ENCODE measurements at places on chromosomes 7 and 10. TPM values are rescaled to one million over a fixed set of nuclear protein-coding genes. Genes with fewer than 3 reads are reported as not detected.

GRCh38 chr10:62514079-62514693 lies 140.0 kb downstream of the ZNF365 start:
- no peak for DNase-seq

The HKDC1 gene
- 0.85 TPM for total RNA-seq

GRCh38 chr7:137818036-137818435 lies 28.7 kb downstream of the DGKI start:
- DNase-seq = no peak

- no peak for DNase-seq
Observed at GRCh38 chr10:96306516-96306915, 2.3 kb downstream of the DNTT start.

- no peak for DNase-seq
Observed at GRCh38 chr7:140056431-140057142, 6.2 kb downstream of the PARP12 start.

GRCh38 chr10:113782986-113783704 lies 31.7 kb downstream of the PLEKHS1 start:
- no peak for DNase-seq

- DNase-seq = no peak
Observed at GRCh38 chr7:100160067-100160466, 1.5 kb upstream of the TRAPPC14 start.

GRCh38 chr7:867001-867405 lies 9.4 kb upstream of the GET4 start:
- DNase-seq = no peak

- peak; percentile 89 for DNase-seq
Observed at GRCh38 chr7:99267481-99267840, 5.2 kb upstream of the MYH16 start.

- DNase-seq = no peak
Observed at GRCh38 chr7:4226524-4226882, 455.6 kb upstream of the FOXK1 start.

DNA sequence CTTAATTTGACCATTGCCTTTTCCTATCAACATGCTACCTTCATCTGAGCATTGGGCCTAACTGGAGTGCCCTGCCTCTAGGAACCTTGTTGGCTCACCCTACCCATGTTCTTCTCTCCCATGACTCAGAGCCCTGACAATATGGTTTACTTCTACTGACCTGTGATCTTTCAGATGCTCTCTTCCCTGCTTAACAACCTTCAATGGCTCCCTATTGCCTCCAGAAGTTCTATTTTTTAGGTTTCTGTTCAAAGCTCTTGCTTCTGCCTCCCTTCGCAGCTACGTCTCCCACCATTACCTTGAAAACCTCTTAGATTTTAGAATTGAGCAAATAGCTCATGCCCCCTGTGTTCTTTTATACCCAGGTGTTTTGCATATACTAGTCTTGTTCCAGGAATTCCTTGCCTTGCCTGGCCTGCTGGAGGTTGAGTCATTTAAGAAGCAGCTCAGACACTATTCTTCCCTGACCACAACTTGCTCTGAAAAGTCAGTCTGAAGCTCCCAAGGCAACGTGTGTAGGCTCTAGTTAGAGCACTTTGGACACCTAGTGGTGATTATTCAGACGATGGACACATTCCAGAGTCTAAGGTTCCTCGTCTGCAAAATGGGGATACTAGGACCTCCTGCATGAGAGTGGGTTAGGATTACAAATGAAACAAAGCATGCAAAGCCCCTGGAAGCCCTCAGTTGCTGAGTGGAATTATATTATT lies 64.4 kb upstream of the EMX2 start:
- DNase-seq = peak; percentile 58

GRCh38 chr10:36188080-36188453 lies 546.0 kb upstream of the FZD8 start:
- DNase-seq = no peak

The WDR86 gene
- not detected for total RNA-seq

The CCL24 gene
- not detected for total RNA-seq

The CRPPA gene
- total RNA-seq = 2.0 TPM

GRCh38 chr7:48390388-48391327 lies 219.4 kb downstream of the ABCA13 start:
- no peak for DNase-seq

DNA sequence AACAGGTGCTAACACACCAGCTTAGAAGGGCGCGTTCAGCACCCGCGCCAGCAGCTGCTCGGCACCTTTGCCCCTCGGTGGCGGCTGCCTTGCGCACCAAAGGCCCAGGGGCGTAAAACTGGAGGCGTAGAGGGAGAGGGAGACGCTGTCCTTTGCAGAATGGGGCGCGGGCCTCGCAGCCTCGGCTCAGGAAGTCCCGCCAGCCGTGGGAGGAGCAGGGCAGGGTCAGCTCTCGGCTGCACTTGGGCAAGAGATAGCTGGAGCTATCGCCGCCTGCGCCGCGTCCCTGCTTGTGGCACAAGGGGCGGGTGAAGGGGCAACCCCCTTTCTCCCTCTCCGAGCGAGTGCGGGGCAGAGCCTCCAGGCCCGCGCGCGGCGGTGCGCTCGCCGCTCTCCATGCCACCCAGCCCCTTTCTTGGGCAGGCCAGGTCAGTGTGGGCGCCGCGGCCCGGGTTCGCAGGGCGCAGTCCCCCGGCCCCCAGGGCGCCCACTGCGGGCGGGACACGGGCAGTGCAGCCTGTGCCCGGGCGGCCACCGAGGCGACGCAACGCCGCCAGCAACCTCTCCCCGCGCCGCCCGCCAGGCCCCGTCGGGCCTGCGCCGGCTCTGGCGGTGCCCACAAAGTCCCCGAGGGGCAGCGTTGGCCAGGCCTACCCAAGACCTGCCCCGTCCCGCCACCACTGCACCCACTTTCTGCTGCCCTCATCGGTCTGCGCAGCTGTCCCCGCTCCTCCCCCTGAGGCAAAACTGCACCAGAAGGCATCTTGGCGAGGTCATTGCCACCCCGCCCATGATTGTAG lies 4.1 kb downstream of the NEUROD6 start:
- no peak for DNase-seq

DNA sequence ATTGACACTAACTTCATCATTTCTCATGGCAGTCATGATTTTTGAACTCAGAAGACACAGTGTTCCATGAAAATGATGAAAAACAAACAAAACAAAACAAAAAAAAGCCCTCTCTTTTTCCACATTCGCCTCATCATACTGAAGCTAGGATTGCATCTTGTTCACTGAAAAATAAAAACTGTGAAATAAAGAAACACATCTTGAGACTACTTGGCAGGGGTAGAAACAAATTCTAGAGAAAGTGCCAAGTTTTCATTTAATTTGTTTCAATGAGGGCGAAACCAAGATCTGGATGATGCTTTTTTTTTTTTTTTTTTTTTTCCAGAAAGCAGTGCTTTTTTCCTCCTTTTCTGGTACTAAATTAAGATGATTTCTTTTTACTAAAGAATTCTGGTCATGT lies 350.4 kb upstream of the ETV1 start:
- DNase-seq = no peak
